ENCODE measurements at places on chromosomes 2 and 18.

DNA sequence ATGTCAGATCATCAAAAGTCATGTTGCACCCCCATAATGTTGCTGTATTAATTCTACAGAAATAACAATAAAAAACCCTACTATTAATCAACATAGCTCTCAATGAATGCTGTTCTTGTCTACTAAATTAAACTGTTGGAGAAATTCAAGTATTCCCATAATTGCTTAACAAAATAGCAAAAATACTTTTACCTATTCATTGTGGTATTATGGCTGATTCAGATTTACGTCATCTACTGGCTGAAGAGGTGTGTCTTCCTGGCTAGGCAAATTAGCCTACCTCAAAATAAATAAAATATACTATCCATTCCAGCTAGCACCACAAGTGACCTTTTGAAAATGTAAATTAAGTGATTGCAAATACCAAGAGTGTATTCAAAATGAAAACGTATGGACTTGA, 249.4 kb downstream of the MEIS1 start:
- DNase-seq = no peak

DNA sequence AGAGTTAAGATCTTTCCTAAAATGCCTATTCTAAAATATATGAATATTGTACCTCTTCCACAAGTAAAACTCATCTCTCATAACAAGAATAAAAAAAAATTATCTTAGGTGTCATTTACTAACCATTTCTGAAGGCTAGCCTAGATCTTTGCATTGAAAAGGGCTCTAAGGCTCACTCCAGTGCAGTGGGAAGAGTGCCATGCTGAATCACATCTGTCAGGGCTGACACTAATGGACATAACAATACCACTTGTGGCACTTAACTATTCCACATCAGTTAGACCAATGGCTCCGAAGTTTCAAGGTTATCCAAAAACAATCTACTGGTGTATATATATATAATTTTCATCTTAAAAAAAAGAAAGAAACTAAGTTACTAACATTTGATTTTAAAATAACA, 130.2 kb downstream of the EXOC6B start:
- DNase-seq = no peak

GRCh38 chr18:48193521-48194492, 215.4 kb downstream of the ZBTB7C start:
- no peak for DNase-seq

GRCh38 chr2:47868611-47869352, 37.5 kb downstream of the FBXO11 start:
- DNase-seq = no peak

GRCh38 chr18:56001576-56001975, 413.6 kb upstream of the TCF4 start:
- no peak for DNase-seq

DNA sequence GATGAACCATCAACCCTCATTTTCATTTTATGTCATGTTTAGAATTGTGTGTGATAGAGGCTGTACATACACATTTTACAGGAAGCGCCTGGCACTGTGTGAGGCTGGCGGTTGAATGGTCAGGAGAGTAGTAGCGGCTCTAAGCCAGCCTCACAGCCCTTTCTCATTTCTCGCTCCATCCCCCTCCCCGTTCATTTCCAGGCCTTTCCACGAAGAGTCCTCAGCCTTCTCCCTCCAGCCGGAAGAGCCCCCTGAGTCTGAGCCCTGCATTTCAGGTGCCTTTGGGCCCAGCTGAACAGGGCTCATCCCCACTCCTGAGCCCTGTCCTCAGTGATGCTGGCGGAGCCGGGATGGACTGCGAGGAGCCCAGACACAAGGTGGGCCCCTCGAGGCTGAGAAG, 51.8 kb downstream of the STK25 start:
- no peak for DNase-seq

DNA sequence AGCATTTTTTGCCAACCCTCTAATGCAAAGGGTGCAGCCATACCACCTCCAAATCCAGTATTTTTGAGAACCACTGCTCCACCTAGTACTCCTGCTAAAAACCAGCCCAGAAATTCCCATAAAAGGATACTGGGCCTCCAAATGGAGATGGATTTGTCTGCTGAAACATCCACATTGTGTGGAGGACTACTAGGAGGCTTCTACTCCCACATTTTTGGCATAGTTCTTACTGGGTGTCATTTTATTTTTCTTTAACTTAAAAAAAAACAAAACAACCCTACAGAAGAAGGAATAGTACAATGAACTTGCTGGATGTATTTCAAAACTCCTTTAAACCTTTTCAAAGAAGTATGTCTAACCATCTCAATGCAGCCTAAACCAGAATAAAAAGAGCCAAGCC, 219.2 kb downstream of the SRBD1 start:
- DNase-seq = no peak

Measured in activated naive CD8-positive, alpha-beta T cell treated with anti-CD3 and anti-CD28 coated beads, Interleukin-2, amount 50 U/mL, for 24 hours (primary cell).